ENCODE measurements at places on chromosomes 7 and 10.
A peak's percentile ranks its signal among the peaks of the same experiment; 100 is the strongest.

GRCh38 chr7:155918720-155919390 is 106.6 kb upstream of the SHH start:
- DNase-seq, result peak; percentile 78

DNA sequence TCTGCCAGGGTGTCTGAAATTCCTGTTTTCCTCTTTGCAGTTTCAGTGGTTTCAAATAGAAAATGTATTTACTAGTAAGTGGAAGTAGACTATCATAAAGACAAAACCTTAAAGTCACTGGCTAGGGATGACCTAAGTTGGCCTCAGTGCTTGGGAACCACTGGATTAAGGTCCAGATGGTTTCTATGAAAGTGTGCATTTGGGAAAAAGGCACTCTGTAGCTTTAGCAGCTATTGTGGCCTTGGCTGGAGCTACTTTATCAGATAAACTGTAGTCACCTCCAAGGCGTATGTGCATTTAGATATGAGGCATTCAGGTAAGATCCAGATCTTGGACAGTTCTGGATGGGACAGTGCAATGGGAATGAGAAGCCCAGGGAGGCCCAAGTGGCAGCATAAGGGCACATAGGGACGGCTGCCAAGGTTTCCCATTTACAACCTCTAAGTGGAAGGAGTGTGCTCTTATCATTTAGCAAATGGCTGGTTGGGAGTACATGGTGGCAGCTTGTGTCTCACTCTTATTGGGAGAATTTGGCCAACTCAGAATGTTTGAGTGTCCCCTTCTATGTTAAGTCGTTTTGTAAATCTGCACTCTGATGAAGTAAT is 185.6 kb downstream of the LRMDA start:
- DNase-seq, result no peak

DNA sequence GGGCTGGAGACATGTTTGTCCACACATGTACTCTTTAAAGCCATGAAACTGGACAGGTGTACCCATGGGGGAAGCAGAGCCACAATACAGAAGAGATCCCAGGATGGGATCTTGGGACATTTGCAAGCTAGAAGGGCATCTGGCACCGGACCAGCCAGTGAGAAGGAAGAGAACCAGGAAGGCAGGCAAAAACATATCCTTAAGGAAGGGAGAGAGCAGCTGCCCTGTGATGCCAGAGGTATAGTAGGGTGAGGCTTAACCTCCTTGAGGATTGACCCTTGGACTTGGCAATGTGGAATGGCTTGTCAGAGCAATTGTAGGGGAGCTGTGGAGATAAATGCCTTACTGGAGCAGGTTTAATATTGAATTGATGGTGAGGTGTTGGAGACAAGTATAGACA is 17.9 kb upstream of the SUV39H2 start:
- DNase-seq, result no peak

GRCh38 chr10:119439922-119440321 is 102.6 kb downstream of the RGS10 start:
- no peak for DNase-seq

DNA sequence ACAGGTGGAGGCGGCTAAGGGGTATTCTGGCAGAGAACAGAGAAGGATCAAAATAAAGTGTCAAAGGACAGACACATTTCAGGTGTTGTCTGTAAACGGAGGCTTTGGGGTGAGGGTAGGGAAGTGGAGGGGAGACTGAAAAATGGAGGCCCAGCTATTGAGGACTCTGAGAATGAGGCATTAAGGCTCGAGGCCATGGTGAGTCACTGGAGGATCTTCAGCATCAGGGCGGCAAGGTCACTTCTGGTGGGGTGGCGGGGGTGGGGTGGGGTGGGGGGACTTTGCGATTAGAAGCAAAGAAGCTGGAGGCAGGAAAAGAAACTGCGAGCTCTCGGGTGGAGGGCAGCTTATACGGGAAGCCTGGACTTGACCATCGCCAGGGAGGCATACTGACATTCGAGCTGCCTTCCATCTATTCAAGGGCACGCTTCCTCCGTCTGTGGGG is 58.4 kb upstream of the PCGF5 start:
- DNase-seq, result peak; percentile 14

DNA sequence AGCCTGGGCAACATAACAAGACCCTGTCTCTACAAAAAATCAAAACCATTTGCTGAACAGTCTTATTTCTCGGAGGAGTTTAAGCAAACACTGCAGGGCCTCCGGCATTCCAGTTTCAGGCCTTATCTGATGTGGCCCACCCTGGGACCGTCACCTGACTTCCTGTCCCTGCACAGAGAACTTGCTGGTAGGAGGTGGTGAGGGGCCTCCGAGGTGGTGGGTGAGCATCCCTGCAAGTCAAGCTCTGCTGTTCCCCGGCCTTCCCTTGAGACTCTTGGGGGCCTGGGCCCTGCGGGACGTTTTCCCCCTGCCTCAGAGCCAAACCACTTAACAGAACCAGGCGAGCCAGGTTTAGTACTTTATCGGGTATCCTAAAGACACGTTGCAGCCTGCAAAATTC is 44.5 kb upstream of the AP5Z1 start:
- no peak for DNase-seq
